ENCODE measurements at places on chromosomes 5 and 9.

DNA sequence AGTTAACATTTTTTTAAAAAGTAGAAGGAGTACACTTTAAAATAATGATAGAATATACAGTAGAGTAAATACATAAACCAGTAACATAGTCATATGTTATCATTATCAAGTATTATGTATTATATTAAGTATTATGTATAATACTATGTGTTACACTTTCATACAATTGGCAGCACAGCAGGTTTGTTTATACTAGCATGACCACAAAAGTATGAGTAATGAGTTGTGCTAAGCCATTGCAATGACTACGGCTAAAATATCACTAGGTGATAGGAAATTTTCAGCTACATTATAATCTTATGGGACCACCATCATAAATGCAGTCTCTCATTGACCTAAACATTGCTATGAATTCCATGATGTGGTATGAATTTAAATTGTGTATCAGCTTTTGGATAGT lies 506.0 kb downstream of the HTR1A start:
- peak; percentile 51 for DNase-seq

DNA sequence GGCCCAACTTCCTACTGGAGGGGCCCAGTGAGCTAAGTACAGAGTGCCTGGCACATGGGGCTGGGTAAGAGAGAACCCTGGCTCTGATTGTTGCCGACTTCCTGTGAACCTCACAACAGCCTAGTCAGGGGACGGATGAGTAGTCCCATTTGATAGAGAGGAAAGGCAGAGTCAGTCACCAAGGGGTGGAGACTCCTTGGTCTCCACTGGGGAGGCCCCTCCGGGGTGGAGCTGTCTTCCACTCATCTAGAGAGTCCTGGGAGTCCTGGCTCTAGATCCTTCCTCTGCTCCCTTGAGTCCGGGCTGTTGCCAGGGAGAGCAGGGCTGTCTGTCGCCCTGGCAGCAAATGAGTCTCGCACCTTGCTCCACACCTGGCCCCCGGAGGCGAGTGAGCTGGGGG lies 8.0 kb downstream of the GRK6 start:
- no peak for DNase-seq

- no peak for DNase-seq
Observed at GRCh38 chr9:131335368-131335755, 45.8 kb downstream of the PLPP7 start.

GRCh38 chr5:10556893-10557746 lies 6.8 kb upstream of the ANKRD33B start:
- no peak for DNase-seq

DNA sequence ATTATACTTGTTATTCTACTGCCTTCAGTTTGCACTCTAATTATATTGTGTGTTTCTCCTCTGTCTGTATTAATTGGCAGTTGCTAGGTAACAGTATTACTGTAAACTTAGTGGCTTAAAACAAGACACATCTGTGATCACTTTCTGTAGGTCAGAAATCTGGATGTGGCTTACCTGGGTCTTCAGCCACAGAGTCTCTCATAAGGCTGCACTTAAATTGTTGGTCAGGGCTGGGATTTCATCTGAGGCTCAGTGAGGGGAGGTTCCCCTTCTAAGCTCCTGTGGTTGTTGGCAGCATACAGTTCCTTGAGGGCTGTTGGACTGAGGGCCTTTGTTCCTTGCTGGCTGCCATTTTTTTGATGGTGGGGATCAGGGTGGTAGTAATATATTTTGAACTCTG lies 68.8 kb downstream of the SLC44A1 start:
- no peak for DNase-seq

- peak; percentile 22 for DNase-seq
Observed at GRCh38 chr5:87020099-87020934, 247.4 kb upstream of the RASA1 start.

GRCh38 chr9:107874137-107874536 lies 384.6 kb upstream of the KLF4 start:
- no peak for DNase-seq

DNA sequence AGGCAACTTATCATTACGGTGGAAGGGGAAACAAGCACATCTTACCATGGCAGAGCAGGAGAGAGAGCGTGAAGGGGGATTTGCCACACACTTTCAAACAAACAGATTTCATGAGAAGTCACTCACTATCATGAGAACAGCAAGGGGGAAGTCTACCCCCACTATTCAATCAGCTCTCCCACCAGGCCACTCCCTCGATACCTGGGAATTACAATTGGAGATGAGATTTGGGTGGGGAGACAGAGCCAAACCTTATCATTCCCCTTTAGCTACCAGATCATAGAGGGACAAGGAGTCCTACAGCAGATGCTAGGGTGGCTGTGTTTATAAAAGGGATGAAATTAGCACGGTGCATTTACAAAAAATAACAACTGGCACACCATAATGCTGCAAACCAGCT lies 2149.4 kb upstream of the ACO1 start:
- no peak for DNase-seq

DNA sequence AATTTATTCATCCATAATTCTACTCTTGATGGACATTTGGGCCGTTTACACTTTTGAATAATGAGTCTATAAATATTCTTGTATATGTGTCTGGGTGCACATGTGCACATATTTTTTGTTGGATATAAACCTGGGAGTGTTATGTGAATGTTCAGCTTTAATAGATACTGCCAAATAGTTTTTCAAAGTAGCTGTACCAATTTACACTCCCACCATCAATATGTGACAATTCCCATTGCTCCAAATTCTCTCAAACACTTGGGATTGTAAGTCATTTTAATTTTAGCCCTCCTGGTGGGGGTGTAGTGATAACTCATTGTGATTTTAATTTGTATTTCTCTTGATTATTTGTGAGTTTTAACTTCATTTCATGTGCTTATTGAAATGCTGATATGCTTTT lies 114.9 kb downstream of the GRIA1 start:
- DNase-seq: no peak

- DNase-seq: no peak
Observed at GRCh38 chr5:123455640-123456039, 32.4 kb upstream of the CEP120 start.

DNA sequence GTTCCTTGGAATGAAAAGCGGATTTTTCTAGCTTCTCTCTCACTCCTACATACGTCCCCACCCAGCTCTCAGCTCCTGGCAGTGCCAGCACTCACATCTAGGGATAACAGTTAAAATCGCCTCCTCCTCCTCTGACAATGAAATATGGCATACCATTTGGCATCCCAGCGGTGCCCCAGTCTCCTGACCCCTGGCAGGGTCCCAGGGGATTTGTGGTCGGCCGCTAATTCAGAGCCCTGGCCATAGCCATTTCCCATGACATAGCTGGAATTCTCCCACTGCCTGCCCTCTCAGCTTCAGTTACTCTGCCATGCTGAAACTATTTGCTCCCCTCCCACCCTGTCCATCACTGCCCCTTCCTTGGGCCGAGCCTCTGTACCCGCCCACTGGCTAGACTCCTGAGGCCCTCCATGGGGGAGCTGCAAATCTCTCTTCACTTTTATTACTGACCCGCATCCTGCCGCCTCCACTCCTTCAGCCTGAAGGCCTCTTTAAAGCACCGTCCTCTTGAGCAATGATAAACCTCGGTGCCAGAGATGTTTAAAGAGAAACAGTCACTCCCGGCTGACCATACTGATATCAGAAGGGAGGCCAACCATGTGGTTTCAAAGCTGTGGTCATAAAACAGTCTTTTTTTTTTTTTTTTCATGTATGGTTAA lies 139.8 kb downstream of the SLIT3 start:
- peak; percentile 95 for DNase-seq

- DNase-seq: no peak
Observed at GRCh38 chr5:43711496-43711895, 108.5 kb downstream of the NNT start.
